Fibroblast of lung (primary cell): ENCODE measurements at places on chromosomes 4 and X.

GRCh38 chr4:85489273-85489981 lies 14.5 kb downstream of the ARHGAP24 start:
- DNase-seq = peak; percentile 52

- DNase-seq = peak; percentile 77
Observed at GRCh38 chr4:168723020-168723419, 226.2 kb downstream of the PALLD start.

GRCh38 chr4:136741468-136741867 lies 790.8 kb downstream of the PCDH18 start:
- peak; percentile 38 for DNase-seq

DNA sequence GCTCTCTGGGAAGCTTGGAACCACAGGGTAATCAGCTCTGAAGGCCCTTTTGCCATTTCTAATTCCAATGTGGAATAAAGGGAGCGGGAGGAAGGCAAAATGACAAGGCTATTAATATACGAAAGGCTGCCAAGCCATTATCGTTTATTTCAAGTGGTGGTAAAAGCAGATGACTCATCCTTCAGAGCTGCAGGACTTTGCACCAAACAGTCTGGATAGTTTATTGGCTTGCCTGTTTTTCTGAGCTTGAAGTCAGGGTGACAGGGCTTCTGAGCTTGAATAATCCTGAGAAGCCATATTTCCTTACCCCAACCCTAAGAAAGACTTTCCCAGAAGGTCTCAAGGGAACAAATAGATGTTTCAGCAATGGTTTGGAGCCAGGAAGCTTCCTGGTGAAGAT lies 7.7 kb upstream of the GABRE start:
- peak; percentile 92 for DNase-seq

GRCh38 chrX:31240982-31241381 lies 169.1 kb upstream of the FTHL17 start:
- DNase-seq = no peak

- peak; percentile 89 for DNase-seq
Observed at GRCh38 chr4:139973015-139973414, 181.0 kb downstream of the MAML3 start.

DNA sequence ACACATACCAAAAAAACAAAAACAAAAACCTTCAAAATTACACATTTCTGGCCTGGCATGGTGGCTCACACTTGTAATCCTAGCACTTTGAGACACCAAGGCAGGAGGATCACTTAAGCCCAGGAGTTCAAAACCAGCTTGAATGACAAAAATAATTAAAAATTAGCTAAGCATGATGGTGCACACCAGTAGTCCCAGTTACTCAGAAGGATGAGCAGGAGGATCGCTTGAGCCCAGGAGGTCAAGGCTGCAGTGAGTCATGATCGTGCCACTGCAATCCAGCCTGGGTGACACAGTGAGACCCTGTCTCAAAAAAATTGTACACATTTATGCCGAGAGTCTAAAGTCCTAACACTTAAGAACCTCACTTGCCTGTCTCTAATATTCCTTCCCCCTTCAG lies 18.3 kb downstream of the SLC39A8 start:
- DNase-seq = no peak

GRCh38 chrX:52031371-52031770 lies 37.6 kb downstream of the MAGED4B start:
- DNase-seq = no peak

- no peak for DNase-seq
Observed at GRCh38 chr4:83809581-83809980, 273.7 kb downstream of the GPAT3 start.

DNA sequence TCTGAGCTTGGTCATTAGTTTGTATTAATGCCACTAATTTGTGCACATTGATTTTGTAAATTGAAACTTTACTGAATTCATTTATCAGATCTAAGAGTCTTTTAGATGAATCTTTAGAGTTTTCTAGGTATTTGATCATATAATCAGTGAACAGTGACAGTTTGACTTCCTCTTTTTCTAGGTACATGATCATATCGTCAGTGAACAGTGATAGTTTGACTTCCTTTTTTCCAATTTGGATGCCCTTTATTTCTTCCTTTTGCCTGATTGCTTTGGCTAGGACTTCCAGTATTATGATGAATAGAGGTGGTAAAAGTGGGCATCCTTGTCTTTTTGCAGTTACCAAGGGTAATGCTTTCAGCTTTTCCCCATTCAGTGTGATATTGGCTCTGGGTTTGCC lies 421.4 kb upstream of the CPXCR1 start:
- DNase-seq = no peak

DNA sequence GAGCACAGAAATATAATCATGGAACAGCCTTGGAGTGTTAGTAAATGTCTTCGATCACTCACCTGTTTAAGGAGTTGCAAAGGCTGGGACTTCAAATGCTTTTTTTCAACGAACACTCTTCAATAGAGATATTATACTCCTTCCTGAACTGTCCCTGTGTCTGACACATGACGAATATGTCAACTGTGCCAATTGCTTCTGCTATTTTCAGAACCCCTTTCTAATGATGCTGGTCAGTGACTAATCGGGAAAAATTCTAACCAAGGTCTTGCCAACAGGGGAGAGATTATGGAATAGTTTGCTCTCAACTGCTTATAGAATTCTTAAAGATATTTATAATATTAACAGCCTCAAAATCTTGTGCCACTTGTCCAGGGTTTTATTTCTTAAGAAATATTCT lies 8.5 kb upstream of the KLHL34 start:
- DNase-seq = peak; percentile 52

- no peak for DNase-seq
Observed at GRCh38 chrX:43975796-43976195, 2.6 kb upstream of the NDP start.

GRCh38 chr4:79121223-79121622 lies 182.0 kb upstream of the PAQR3 start:
- no peak for DNase-seq

DNA sequence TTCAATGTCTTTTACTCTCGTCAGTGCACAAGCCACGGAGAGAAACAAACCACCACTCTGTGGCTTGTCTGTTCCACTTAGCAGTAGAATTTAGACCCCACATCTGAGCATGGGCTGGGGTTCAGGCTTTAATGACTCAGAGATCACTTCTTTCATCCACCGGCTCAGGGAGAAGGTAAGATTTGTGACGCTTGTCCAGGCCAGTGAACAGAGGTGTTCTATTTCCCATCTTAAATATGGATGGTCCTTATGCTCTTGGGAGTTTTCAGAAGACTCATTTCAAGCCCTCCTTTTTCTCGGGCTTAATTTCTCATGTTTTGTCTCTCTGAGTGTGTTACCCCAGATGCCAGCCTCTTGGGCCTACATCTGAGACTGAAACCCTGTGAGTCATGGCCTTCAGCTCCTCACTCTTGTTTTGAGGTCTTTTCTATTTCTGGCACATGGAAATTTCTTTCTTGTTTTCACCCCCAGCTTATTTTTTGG lies 127.4 kb upstream of the SFRP2 start:
- DNase-seq = no peak

DNA sequence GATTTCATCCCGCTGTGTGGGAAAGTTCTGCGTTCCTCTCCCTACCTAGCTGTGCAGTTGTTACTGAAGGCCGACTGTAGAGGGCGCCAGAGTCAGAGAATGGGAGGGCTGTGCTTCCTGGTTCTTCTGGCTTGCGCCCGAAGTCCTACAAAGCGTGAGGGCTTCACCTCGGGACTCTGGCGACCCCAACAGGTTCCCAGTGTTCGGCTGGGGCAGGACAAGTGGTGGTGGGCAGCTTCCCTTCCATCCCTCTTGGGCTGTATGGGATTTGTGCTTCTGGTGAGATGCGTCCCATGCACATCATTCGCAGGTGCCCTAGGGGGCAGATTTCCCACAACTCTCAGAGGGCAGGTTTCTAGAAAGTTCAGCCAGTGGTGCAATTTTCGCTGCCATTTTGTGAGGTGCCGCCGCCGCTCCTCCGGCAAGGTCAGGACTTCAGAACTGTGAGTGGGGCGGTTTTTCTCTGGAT lies 27.3 kb downstream of the CT45A1 start:
- DNase-seq = no peak

DNA sequence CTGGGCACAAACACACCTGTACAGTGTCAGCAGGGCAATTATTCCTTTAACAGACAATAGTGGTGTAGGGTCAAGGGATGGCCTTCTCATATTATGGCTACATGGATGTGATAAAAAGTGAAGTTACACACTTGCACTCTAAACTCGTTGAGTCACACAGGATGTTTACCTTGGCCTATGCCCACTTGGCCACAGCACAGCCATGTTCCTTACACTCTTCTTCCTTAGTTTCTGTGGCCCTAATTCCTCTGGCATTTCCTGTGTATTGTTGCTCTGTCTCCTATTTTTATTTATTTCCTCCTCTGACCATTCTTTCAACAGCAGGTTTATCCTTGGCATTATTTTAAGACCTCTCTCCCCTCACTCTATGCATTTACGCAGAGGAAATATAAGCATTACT lies 86.8 kb upstream of the NPFFR2 start:
- peak; percentile 55 for DNase-seq

- no peak for DNase-seq
Observed at GRCh38 chr4:69831646-69832325, 28.2 kb downstream of the SULT1E1 start.

DNA sequence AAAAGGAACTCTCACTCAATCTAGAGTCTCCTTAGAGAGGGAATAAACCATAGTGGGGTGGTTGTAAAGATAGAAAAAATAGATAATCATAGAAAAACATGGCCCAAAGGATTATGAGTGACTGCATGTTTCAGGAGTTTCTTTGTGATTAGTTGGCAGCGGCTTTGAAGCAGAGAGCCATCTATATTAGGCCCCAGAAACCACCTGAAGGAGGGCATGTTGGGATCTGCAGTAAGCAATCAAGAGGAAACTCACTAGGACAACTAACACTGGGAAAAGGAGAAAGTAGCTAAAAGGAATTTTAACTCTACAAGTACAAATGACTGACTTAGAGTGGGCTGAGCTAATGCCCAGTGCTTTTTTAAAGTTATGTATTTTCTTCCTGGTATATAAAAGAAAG lies 269.2 kb upstream of the NRK start:
- no peak for DNase-seq
